Hindlimb muscle (tissue), 1 donor: ENCODE measurements at places on chromosomes 3 and 15.

DNA sequence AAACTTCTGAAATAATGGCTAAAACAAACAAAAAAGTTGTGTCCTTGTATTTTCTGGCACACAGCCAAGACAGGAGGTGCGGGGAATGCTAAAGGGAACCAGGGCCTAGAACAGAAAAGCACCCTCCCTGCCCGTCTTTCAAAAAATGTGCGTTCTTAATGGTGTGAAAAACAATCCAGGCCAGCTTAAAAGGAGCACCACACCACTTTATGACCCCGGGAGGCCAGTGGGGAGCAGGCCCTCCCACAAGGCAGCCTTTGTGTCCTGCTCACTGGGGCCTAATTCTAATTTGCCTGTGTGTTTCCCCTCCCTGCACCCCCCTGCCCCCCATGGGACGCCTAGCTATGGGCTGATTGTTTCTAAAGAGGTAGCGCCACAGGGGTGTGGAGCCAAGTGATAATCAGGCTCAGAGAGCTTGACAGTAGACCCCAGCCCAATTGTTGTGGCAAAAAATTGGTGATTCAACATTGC is 181.4 kb downstream of the GREM1 start:
- DNase-seq = no peak

- no peak for DNase-seq
These were observed 146.3 kb downstream of the TMCO5A start for GRCh38 chr15:38080651-38081275.

DNA sequence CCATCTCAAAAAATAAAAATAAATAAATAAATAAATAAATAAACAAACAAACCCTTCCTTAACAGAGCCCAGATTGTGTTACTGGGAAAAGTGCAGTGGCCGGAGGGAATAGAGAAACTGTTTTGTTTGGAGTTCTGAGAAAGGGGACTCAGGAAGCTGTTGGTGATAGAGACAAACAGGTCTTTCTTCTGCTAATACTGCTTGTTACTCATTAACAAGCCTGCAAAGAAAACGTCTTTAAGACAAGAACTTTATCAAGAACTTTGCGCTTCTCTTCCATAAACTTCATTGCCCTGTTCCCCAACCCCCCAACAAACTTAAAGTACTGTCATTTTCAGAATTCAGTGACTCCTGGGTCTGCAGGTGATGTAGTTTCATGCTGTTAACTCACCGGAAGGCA is 68.8 kb upstream of the GSK3B start:
- no peak for DNase-seq

- DNase-seq = no peak
These were observed 46.7 kb downstream of the CASR start for GRCh38 chr3:122230174-122230573.

- DNase-seq = no peak
These were observed 17.1 kb upstream of the GCNT3 start for GRCh38 chr15:59594493-59594942.

DNA sequence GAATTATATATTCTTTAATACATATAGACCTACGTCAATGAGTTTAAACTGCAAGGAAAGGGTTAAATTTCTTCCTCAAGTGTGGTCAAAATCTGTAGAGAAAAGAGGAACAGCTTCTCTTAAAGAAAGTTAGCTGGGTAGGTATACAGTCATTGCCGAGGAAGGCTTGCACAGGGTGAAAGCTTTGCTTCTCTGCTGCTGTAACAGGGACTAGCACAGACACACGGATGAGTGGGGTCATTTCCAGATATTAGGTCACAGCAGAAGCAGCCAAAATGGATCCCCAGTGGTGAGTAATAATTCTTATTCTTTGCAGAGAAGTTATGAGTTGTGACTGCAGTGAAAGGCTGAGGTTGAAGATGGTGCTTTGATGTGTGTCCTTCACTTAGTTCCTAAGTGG is at the start of gene CD86:
Gene CD86 (plus strand): TSS at position 148 of the 400 bp plus-strand sequence. CDS start 128 bp downstream, at position 276.
- no peak for DNase-seq

GRCh38 chr3:118912188-118912587 is 122.5 kb downstream of the IGSF11 start:
- DNase-seq = no peak

- no peak for DNase-seq
These were observed 44.8 kb downstream of the PLD1 start for GRCh38 chr3:171765511-171765887.
